ENCODE measurements at places on chromosomes 3 and 15. TPM values are rescaled to one million over a fixed set of nuclear protein-coding genes. Genes with fewer than 3 reads are reported as not detected.

- DNase-seq = no peak
- H3K36me3 ChIP-seq = no peaks in the 10 kb centered on the region
- H3K4me3 ChIP-seq = no peak overlapping the region
- H3K27ac ChIP-seq = no peak overlapping the region
- no peaks in the 10 kb centered on the region for H3K4me1 ChIP-seq
Measured at GRCh38 chr15:74504418-74504817, 36.6 kb upstream of the ARID3B start.

Gene ZNF660
- total RNA-seq = 16.3 TPM

- H3K4me1 ChIP-seq = no peaks in the 10 kb centered on the region
- H3K4me3 ChIP-seq = no peak overlapping the region
- no peaks in the 10 kb centered on the region for H3K27me3 ChIP-seq
- H3K36me3 ChIP-seq = no peaks in the 10 kb centered on the region
- peak; percentile 39 for DNase-seq
Measured at GRCh38 chr3:16183601-16184270, 9.3 kb downstream of the GALNT15 start.

DNA sequence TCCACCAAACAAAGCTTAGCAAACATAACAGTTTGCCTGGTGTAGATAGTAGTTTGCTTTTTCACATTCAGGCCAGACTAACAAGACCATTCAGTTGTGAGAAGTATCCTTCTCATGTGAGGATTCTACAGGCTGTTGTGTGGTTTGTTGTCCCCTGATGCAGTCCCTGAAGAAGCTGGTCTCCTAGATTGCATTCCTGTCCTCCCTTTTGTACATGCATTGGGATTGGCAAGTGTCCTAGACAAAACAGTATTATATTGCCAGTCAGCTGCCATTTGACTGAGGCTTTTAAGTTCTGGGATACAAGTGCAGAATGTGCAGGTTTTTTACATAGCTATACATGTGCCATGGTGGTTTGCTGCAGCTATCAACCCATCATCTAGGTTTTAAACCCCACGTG, 362.0 kb upstream of the IL12A start:
- no peaks in the 10 kb centered on the region for H3K4me1 ChIP-seq
- no peak overlapping the region for H3K27ac ChIP-seq
- H3K4me3 ChIP-seq = no peak overlapping the region
- DNase-seq = no peak
- no peaks in the 10 kb centered on the region for H3K36me3 ChIP-seq
- H3K27me3 ChIP-seq = no peaks in the 10 kb centered on the region

Gene CCR5
- total RNA-seq = 1.2 TPM

Gene GOLGA6D
- total RNA-seq = not detected

DNA sequence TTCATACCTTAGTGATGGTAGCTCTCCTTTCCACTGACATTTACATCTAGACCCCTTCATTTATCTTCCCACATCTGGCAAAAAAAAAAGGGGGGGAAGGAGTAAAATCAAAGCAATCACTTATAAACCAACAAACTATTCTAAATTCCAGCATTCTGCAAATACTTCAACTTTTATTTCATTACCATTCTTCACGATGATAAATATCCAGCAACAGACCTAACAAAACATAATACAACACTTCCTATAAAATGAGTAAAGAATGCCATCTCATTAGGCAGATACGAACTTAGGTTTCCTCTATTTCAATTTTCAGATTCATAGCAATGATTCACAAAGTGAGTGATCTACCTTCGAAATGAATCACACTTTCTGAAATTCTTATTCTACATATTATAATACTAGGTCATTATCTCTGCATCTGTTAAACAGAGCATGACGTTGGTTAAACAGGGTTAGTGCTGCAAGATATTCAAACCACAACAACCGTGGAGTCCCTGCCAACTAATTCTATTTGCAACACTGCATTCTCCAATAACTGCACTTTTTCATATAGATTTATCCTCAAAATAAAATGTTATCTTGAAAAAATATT, at the start of gene LRRFIP2:
Gene LRRFIP2 (minus strand): TSS at position 51 of the 595 bp plus-strand sequence. CDS start 25,599 bp downstream, outside the sequence.
- peak within 1 kb of the TSS; percentile 96 for H3K27ac ChIP-seq
- peak within 1 kb of the TSS; percentile 86 for H3K4me3 ChIP-seq
- no peaks in the 10 kb centered on the region for H3K36me3 ChIP-seq
- peaks cover 7% of the 10 kb centered on the region for H3K4me1 ChIP-seq
- H3K27me3 ChIP-seq = no peaks in the 10 kb centered on the region
- DNase-seq = no peak

DNA sequence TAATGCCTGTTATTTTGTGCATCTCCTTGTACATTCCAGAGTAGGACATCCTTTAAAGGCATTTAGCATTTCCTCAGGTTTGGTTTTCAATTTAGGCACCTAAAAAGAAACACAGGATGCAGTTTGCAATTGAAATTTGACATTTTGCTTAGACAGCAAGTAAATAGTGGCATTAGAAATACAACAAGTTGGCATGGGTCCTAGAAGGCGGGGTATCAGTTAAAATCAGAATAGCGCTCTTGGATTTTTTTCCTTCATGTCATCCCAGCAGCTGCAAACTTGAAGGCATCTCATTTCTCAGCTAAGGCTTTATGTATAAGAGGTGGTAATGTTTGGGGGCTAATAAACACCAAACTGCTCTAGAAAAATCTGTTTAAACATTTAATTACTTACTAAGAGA, 47.5 kb upstream of the SKOR1 start:
- H3K36me3 ChIP-seq = no peaks in the 10 kb centered on the region
- no peak overlapping the region for H3K4me3 ChIP-seq
- no peak overlapping the region for H3K27ac ChIP-seq
- no peak for DNase-seq
- H3K27me3 ChIP-seq = no peaks in the 10 kb centered on the region
- H3K4me1 ChIP-seq = no peaks in the 10 kb centered on the region

DNA sequence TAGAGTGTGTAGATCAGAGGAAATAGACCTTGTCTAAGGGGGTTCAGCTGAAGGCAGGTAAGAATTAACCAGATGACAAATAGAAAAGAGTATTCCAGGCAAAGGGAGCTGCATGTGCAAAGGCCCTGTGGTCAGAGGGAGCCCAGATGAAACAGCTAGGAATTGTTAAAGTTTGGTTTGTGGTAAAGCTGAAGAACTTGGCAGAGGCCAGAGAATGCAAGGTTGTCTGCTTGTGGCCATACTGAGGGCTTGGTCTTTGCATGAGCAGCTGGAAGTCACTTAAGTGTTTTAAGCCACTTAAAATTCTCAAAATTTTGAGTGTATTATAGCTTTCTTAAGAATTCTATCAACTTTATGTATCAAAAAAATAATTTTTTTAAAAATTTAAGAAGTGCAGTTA, 116.5 kb downstream of the NEK10 start:
- no peak overlapping the region for H3K4me3 ChIP-seq
- no peaks in the 10 kb centered on the region for H3K36me3 ChIP-seq
- DNase-seq = no peak
- no peaks in the 10 kb centered on the region for H3K27me3 ChIP-seq
- no peaks in the 10 kb centered on the region for H3K4me1 ChIP-seq
- no peak overlapping the region for H3K27ac ChIP-seq

- H3K27ac ChIP-seq = no peak overlapping the region
- H3K4me3 ChIP-seq = no peak overlapping the region
- no peak for DNase-seq
Measured at GRCh38 chr3:153853163-153853562, 268.0 kb upstream of the ARHGEF26 start.

Gene CYP1A2
- total RNA-seq = not detected

DNA sequence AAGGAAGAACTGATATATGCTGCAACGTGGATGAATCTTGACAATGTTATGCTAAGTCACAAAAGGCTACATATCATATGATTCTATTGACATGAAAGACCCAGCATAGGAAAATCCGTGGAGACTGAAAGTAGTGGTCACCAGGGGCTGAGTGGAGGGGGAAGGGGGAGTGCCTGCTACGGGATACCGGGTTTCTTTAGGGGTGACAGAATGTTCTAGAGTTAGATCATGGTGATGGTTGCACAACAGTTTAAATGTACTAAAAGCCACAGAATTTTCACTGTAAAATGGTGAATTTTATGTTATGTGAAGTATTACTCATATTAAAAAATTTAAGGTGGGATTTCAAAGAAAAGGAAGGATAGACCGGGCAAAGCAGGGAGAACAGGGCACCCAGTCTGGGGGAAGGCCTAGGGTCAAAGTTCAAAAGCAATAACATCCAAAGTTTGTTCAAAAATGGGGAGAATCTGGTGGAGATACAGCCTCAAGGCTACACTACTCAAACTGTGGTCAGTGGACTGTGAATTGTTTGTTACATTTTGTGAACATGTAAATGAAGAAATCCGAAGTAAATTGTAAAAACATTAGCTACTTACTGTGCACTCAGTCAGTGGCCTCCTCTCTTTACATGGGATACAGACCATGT, 74.2 kb upstream of the FNDC3B start:
- DNase-seq = no peak

DNA sequence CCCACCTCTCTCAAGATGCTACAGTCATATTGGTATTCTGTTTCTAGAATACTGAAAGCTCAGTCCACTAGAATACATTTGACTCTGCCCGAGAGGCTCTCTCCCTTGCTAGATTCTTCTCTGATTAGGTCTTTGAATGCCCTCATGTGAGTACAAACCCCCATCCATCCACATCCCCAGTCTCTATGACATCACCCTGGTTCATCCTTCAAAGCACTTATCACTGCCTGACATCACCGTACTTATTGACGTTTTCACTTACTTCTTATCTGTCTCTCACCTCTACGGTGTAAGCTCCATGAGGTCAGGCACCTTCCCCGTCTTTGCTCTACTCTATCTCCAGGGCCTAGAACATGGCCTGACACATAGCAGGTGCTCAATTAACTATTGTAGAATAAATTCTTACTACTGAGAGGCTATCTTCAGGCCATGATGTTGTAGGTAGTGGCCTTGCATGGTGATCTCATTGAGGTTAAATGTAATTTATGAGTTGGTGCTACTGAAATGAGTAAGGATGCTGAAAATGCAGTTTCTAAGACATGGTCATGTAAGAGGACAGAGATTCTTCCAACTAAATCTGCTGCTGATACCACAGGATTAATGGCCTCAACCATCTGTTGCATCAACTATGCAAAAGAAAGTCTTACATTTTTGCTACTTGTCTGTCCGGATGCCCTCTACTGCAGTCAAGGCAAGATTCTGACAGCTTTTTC, 26.8 kb downstream of the EOGT start:
- no peaks in the 10 kb centered on the region for H3K4me1 ChIP-seq
- no peak for DNase-seq

- H3K36me3 ChIP-seq = no peaks in the 10 kb centered on the region
- H3K27me3 ChIP-seq = no peaks in the 10 kb centered on the region
- H3K4me3 ChIP-seq = peak overlapping the region; percentile 72
Measured at GRCh38 chr3:51942603-51943450, 664 bp downstream of the PARP3 start.

- no peak overlapping the region for H3K27ac ChIP-seq
- no peak overlapping the region for H3K4me3 ChIP-seq
- no peaks in the 10 kb centered on the region for H3K36me3 ChIP-seq
Measured at GRCh38 chr3:63029326-63029725, 154.1 kb upstream of the CADPS start.

- no peak for DNase-seq
- H3K4me1 ChIP-seq = no peaks in the 10 kb centered on the region
- no peak overlapping the region for H3K27ac ChIP-seq
- H3K36me3 ChIP-seq = no peaks in the 10 kb centered on the region
- H3K27me3 ChIP-seq = no peaks in the 10 kb centered on the region
Measured at GRCh38 chr15:71737761-71738160, 72.6 kb upstream of the NR2E3 start.

Gene MESD
- 27.1 TPM for total RNA-seq

DNA sequence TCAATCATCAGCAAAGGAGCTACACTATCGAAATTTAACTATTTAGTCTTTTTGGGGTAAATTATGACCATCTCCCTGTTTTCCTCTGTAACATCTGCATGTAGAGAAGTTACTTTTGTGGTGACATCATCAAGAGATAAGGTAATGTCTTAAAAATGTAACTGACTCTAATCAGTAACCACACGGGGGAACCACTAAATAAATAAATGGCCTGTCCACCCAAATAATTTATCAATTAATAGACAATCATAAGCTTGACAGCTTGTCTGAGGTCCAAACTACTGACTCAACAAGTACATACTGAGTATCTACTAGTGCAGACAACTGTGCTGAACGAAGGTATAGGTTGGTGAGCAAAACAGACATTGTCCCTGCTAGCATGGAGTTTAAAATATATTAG, 219.3 kb downstream of the SLC9A9 start:
- H3K4me3 ChIP-seq = no peak overlapping the region
- H3K27me3 ChIP-seq = no peaks in the 10 kb centered on the region
- DNase-seq = no peak
- no peaks in the 10 kb centered on the region for H3K4me1 ChIP-seq
- no peak overlapping the region for H3K27ac ChIP-seq

GRCh38 chr3:53282581-53282980, 26.8 kb upstream of the TKT start:
- H3K4me3 ChIP-seq = no peak overlapping the region
- H3K27me3 ChIP-seq = no peaks in the 10 kb centered on the region
- no peaks in the 10 kb centered on the region for H3K4me1 ChIP-seq
- no peak overlapping the region for H3K27ac ChIP-seq

DNA sequence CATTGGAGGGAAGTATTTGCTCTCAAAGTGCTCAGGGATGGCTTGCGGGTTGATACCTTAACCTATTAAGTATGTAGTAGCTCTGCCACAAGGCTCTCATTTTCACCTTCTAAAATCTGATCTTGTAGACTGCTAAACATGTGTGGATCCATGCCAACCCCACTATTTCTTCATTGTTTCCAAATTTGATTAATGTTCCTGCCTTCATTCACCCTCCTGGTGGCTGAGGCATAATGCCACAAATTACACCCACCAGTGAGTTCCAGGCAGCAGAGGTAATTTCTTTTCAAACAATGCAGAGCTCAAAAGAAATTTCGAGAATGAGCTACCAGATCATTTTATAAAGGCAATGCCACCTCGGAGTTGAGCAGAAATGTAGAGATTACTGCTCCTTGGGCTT, 71.0 kb downstream of the EDEM1 start:
- no peak overlapping the region for H3K4me3 ChIP-seq
- H3K4me1 ChIP-seq = no peaks in the 10 kb centered on the region
- H3K36me3 ChIP-seq = no peaks in the 10 kb centered on the region
- no peaks in the 10 kb centered on the region for H3K27me3 ChIP-seq
- H3K27ac ChIP-seq = no peak overlapping the region
- no peak for DNase-seq

Gene CPNE4
- 0.35 TPM for total RNA-seq

DNA sequence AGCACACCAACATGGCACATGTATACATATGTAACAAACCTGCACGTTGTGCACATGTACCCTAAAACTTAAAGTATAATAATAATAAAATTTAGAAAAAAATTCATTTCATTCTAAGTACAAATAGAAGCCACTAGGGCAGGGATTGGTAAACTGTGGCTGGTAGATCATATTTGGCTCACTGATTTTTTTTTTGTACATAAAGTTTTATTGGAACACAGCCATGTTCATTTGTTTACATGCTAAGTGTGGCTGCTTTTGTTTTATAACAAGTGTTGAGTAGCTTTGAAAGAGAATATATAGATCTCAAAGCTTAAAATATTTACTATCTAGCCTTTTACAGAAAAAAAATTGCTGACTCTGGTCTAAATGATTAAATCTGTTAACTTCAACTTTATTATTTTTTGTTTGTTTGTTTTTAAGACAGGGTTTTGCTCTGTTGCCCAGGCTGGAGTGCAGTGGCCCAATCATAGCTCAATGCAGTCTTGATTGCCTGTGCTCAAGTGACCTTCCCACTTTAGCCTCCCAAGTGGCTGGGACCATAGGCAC, 32.8 kb downstream of the SLC30A4 start:
- no peaks in the 10 kb centered on the region for H3K36me3 ChIP-seq
- H3K4me3 ChIP-seq = no peak overlapping the region
- no peak overlapping the region for H3K27ac ChIP-seq
- no peaks in the 10 kb centered on the region for H3K4me1 ChIP-seq
- no peaks in the 10 kb centered on the region for H3K27me3 ChIP-seq

Gene LYZL4
- total RNA-seq = not detected

Data from uterus (tissue), 4 donors.